ENCODE measurements at places on chromosomes 2 and 18. TPM values are rescaled to one million over a fixed set of nuclear protein-coding genes. Genes with fewer than 3 reads are reported as not detected.

- no peak for DNase-seq
Observed at GRCh38 chr18:59877361-59877760, 22.4 kb upstream of the PMAIP1 start.

GRCh38 chr2:232473467-232473890 lies 14.2 kb downstream of the ECEL1 start:
- DNase-seq: peak; percentile 12

GRCh38 chr2:66456183-66457041 lies 21.5 kb downstream of the MEIS1 start:
- no peak for DNase-seq

DNA sequence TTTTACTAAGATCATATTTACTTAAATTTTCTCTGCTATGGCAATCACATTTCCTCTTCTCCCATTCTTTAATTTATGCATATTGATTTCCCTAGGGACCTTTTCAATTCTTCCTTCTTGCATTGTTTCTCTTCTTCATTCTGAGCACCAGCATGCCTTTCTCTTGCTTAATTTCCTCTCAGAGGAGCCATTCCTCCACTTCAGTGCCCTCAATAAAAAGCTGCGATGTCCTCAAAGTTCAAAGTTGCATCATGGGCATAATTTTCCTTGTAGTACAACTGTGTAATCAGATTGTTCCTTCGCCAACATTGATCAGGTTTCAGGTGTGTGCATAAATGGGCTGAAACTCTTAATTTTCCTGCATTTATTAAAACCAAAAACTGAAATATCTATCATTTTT lies 21.8 kb upstream of the CD226 start:
- DNase-seq: no peak

DNA sequence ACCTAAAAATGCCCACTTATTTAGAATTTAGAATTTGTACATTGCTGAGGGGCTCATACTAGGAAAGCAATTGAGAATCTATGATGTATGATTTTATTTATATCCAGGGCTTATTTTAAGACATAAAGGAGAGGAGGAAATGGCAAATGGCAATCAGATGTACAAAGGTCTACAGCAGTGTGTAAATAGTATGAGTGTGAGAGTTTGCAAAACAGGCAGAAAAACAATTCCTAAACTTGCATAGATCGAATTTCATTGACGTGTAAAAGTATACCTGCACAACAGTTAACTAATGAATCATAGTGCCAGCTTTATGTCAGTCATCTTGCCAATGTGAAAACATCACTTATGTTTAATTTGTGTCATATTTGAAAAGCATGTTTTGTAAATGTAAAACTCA lies 718.7 kb upstream of the GCFC2 start:
- DNase-seq: no peak

- DNase-seq: no peak
Observed at GRCh38 chr2:179772346-179772745, 89.1 kb downstream of the ZNF385B start.

- no peak for DNase-seq
Observed at GRCh38 chr2:29522951-29523669, 398.3 kb downstream of the ALK start.

GRCh38 chr18:34936772-34937171 lies 104.4 kb upstream of the MAPRE2 start:
- no peak for DNase-seq

- DNase-seq: no peak
Observed at GRCh38 chr2:17966798-17967197, 88.3 kb downstream of the KCNS3 start.

DNA sequence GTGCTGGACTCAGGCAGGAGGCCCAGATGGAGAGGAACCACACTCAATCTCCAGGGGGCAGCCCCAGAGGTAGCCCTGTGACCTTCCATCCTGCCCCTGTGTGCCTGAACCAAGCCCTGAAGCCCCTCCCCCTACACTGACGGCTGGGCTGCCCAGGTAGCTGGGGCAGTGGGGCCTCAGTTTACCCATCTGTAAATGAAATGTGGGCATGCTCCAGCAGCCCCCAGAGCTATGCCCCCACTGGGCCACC lies 15.8 kb downstream of the CROCC2 start:
- DNase-seq: no peak

Gene GCFC2
- polyA plus RNA-seq: 13.0 TPM

Gene CHAC2
- 11.1 TPM for polyA plus RNA-seq

Gene TNFAIP6
- polyA plus RNA-seq: not detected

Gene ITGA4
- polyA plus RNA-seq: 0.26 TPM

Gene SGPP2
- polyA plus RNA-seq: 0.03 TPM

Measured in foreskin keratinocyte (primary cell).